SJCRH30 (cell line): ENCODE measurements at places on chromosomes 1 and 21. TPM values are rescaled to one million over a fixed set of nuclear protein-coding genes. Genes with fewer than 3 reads are reported as not detected.

DNA sequence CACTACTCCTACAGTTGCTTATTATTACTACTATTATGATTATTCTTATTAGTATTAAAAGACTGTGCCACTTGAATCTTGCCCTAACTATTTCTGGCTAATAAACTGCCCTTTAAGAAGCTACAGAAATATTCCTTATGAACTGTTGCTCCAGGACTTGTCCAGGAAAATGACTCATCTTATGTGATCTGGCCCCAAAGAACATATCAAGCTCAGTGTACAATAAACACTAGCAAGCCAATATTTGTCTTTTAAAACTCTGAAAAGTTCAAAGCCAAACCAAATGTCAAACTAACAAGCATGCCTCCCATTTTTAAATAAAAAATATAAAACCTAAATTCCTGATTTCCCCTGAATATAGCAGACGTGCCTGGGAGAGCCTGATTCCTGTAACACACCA is 88.7 kb upstream of the SIM2 start:
- 0 out of 2 replicates have a peak, but pooled peaks cover 2% of the 10 kb centered on the region for H3K27me3 ChIP-seq
- H3K27ac ChIP-seq, result no peak overlapping the region
- no peak overlapping the region for H3K4me3 ChIP-seq

- H3K4me1 ChIP-seq, result peaks cover 7% of the 10 kb centered on the region; the same call in 1 of the 2 replicates
- no peak overlapping the region for H3K27ac ChIP-seq
- no peaks in the 10 kb centered on the region for H3K27me3 ChIP-seq
- no peaks in the 10 kb centered on the region for H3K36me3 ChIP-seq
- H3K4me3 ChIP-seq, result no peak overlapping the region
Observed at GRCh38 chr1:182147136-182147820, 85.8 kb upstream of the ZNF648 start.

DNA sequence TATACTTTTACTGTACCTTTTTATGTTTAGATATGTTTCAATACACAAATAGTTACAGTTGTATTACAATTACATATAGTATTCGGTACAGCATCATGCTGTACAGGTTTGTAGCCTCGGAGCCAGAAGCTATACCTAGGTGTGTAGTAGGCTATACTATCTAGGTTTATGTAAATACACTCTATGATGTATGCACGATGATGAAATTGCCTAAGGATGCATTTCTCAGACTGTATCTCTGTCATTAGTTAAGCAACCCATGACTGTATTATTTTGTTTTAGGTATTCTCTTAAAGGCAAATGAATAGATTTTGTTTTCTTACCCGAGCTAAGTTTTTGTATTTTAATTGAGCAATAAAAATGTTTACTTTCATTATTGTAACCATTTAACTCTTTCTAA is 56.4 kb downstream of the SPATA17 start:
- H3K4me3 ChIP-seq, result no peak overlapping the region
- no peak overlapping the region for H3K27ac ChIP-seq
- no peaks in the 10 kb centered on the region for H3K4me1 ChIP-seq

GRCh38 chr1:46983830-46984586 is 39.5 kb upstream of the CYP4X1 start:
- peaks cover 8% of the 10 kb centered on the region; the same call in 1 of the 2 replicates for H3K27me3 ChIP-seq
- no peaks in the 10 kb centered on the region for H3K4me1 ChIP-seq
- DNase-seq, result no peak

DNA sequence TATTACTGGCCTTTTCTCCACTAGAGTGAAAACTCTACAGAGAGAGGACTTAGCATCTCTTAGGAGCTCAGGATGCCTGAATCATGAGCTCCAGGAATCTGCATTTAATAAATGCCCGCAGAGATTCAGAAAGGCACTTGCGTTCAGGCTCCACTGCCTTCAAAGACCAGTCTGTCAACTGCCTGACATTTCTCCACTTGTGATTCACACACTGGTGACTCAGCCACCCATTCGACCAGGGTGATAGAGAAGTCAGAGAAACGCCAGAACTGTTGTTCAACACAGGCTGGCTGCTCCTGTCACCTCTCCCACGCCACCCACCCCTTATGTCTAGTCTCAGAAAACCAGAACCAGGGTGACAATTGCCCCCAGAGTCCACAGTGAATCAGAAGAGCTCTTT is 26.9 kb upstream of the LBR start:
- DNase-seq, result no peak
- peaks cover 26% of the 10 kb centered on the region for H3K4me1 ChIP-seq
- H3K27me3 ChIP-seq, result no peaks in the 10 kb centered on the region
- no peak overlapping the region for H3K4me3 ChIP-seq
- H3K27ac ChIP-seq, result no peak overlapping the region

DNA sequence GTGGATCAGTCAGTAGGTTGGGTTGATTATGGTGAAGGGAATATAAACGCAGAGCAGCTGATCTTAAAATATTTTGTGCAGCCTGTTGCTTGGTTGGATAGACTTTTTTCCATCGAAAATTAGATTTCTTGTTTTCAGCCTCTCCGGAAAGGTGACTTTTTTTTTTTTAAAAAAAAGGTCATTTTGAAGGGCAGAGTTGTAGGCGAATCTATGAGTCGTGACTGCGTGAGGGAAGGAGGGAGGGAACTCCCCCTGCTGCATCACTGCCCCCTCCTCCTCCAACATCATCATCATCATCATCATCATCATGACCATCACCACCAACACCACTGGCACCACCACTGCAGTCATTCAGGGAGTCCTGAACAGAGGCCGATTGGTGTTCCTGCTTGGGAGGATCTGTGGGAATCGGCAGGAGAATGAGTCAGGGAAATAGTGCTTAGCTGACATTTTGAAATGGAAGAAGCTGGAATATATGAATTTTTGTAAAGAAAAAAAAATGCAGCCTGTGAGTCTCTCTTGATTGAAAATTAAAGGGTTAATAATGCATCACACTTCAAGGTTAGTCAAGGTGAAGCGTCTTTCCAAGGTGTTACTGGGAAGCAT is 1.2 kb downstream of the ATP1B1 start:
- peaks cover 3% of the 10 kb centered on the region for H3K4me1 ChIP-seq
- DNase-seq, result no peak
- peak overlapping the region; percentile 82; the same call in 1 of the 2 replicates for H3K27ac ChIP-seq
- H3K4me3 ChIP-seq, result peak overlapping the region; percentile 96
- peaks cover 11% of the 10 kb centered on the region for H3K36me3 ChIP-seq

- peaks cover 18% of the 10 kb centered on the region for H3K4me1 ChIP-seq
- no peak overlapping the region for H3K27ac ChIP-seq
- DNase-seq, result peak; percentile 40
- peaks cover 41% of the 10 kb centered on the region for H3K27me3 ChIP-seq
Observed at GRCh38 chr1:3614755-3615742, 3.7 kb upstream of the MEGF6 start.

DNA sequence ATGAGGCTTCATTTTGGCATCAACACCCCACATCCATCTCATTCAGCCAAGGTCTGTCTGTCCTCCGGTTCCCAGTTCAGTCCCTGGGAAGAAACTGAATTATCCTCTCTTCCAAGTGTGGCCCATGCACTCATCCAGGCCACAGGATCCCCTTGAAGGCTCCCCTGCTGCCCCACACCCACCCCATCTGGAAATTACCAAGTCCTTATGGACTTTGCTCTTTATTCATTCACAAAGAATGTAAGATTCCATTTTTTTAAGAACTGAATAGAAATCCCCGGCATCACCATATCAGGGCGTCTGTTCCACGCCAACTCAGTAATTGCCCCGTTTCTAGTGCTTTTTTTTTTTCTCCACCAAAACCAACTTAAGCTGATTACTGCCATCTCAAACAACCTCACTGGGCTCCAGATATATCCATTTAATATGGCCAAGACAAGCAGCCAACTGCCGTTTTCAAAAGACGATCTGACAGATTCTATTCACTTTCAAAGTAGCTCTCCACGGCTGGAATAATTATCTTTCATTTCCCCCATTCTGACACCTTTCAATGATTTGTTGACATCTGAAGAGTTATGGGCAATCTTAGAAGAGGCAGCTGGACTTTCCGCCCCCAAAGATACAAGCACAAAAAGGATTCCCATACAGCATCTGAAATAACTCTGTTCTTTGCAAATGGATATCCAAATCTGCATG is 55.9 kb downstream of the OLIG1 start:
- no peak overlapping the region for H3K27ac ChIP-seq
- H3K4me3 ChIP-seq, result no peak overlapping the region
- H3K27me3 ChIP-seq, result no peaks in the 10 kb centered on the region; the same call in 1 of the 2 replicates
- no peaks in the 10 kb centered on the region for H3K36me3 ChIP-seq

DNA sequence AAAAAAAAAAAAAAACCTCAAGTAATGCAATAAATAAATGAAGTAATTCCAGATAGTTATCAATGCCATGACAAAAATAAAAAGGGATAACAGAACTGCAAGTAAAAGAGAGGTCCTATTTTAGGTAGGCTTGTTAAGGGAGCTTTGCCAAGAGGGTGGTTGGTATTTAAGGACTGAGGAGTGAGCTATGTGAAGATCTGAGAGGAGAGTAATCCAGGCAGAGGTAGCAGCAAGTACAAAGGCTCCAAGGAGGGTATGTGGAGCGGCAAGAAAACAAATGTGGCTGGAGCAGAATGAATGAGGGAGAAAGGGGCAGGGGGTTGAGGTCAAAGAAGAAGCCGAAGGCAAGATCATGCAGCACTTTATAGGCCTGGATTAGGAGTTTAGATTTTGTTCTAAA is 59.9 kb upstream of the CDC42BPA start:
- no peaks in the 10 kb centered on the region for H3K4me1 ChIP-seq
- no peaks in the 10 kb centered on the region; the same call in 1 of the 2 replicates for H3K36me3 ChIP-seq

DNA sequence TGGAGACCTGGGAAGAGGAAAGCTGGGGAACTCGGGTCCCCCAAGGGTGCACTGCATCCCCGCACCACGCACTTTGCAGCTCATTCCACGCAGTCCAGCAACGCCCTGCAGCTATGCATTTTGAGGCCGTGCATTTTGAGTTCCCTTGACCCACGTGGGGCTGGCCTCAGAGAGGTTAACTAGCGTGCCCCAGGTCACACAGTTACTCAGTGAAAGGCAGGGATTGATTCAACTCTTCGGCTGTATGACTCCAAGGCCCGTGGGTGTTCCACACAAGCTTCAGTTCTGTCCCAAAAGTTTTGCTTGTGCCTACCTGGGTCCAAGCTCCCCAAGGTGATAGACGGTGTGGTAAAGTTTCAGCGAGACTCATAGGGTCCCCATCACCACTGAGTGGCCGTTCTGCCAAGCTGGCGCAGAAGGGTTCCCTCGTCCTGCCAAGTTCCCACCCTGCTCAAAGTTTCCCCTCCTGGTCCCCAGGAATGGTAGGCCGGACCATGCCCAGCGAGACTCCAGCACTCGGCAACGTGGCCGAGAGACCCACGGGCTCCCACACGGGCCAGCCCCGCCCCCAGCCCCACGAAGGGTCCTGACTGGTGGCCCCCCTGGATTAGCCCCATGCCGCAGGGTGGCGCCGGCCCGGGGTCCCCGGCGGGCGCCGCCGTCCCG is 611 bp downstream of the HSPG2 start:
- peak overlapping the region; percentile 92 for H3K4me3 ChIP-seq
- peak overlapping the region; percentile 73 for H3K27ac ChIP-seq
- DNase-seq, result no peak
- H3K27me3 ChIP-seq, result no peaks in the 10 kb centered on the region
- peaks cover 70% of the 10 kb centered on the region for H3K4me1 ChIP-seq
- peaks cover 15% of the 10 kb centered on the region; the same call in 1 of the 2 replicates for H3K36me3 ChIP-seq

GRCh38 chr1:45848714-45849113 is 45.3 kb downstream of the MAST2 start:
- no peak overlapping the region for H3K4me3 ChIP-seq
- DNase-seq, result no peak
- no peak overlapping the region for H3K27ac ChIP-seq

FMO4 gene
- total RNA-seq, result 0.87 and 1.4 TPM in 2 replicates

KRTAP6-3 gene
- not detected in 2 replicates for total RNA-seq

MTMR11 gene
- 2.2 and 3.0 TPM in 2 replicates for total RNA-seq

COL24A1 gene
- total RNA-seq, result 2.2 and 3.2 TPM in 2 replicates

C1orf116 gene
- not detected in 2 replicates for total RNA-seq

SLC6A17 gene
- total RNA-seq, result not detected in 2 replicates
